Foreskin melanocyte (primary cell): ENCODE measurements at places on chromosomes 2 and 18.

- DNase-seq: no peak
Measured at GRCh38 chr18:23400918-23401317, 52.2 kb upstream of the RIOK3 start.

DNA sequence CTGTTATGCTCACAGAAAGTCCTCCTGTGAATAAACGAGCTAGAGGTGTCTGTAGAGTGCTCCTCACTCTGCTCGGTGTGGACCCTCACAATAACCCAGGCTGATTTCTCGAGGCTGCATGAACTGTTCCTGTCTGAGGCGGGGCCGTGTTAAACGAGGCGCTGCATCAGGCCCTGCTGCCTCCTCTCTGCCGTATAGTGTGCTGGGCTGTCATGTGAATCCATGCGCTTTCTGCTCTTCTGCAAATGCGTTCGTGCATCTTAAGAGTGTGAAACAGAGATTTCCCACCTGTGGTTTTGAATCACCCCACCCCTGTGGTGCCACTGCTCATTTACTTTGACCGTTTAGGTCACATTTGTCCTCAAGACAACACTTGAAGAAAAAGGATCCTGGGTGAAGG, 26.2 kb downstream of the TRAF3IP1 start:
- no peak for DNase-seq

DNA sequence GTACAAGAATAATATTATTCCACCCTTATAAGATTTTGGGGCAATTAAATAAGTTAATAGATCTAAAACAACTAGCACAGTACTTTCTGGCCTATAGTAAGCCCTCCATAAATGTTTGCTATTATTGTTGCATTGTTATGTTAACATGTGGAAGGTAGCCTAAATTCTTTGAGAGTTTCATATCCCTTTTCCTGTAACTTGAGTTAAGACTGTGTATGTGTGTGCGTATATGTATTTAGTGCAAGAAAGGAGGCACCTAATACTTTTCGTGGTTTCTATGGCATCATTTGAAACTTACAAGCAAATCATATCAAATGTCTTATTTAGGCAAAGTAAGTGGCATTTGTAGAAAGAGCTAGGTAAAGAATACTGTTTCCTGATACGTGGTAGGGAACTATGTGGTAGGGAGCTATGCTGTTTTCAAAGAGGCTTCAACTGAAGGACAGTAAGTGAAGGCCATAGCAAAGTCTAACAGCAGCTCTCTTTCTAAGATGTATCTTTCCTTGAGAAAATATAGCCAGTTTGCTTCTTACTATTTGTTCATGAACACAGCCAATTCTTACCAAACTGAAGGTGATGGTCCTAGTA, 36.8 kb upstream of the C2orf74 start:
- no peak for DNase-seq

- DNase-seq: no peak
Measured at GRCh38 chr18:57287766-57288165, 64.6 kb upstream of the ST8SIA3 start.

DNA sequence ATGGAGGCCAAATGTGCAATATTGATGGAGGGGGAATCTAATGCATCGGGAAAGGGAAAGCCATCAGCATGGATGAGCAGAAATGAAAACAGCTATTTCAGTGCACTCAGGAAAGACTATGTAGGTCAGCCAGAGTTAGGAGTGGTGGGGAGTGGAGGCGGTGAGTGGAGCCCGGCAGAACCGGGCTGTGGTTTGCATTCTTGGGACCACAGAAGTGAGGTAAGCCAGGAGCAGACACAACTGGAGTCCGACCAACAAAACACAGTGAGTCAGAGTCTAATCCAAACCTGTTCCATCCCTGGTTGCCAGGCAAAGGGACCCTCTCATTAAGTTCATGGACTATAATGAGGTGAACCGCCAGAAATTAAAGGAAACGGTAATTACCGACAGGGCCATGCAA, 61.1 kb upstream of the RAB12 start:
- no peak for DNase-seq

DNA sequence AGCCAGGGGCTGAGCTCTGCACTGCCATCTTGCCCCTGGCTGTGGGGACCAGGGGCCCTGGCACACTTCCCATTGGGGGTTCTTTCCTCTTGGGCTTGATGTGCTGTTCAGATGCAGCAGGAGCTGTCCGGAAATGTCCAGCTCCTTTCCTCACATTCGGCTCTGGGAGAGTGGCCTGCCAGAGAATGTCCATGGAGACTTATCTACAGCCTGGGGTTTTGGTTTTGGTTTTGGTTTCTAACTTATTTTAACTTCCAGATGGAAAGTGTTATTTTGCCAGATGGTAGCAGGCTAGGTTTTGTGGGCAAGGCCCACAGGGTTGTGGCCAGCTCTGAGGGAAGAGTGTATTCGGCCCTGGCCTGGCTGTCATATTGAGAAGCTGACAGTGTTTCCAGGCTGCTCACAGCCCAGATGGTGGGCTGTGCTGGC, 177.3 kb downstream of the ANKRD30B start:
- no peak for DNase-seq

DNA sequence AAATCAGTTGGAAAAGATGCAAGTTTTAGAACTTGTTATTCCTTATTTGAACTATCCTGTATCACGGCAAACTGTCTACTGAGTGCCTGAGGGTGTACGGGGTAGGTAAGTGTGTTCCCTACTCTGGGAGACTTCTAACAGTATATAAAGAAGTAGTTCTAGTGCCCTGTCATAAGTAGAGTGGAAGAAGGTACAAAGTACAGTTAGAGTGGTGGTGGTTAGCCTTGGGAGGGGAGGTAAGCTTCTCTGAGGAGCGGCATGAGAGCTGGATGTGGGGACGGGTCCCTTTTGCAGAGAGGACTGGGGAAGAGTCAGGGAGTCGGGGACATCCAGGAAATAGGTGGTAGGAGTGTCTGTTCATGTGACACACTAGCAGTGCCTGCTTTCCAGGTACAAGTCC, 48.5 kb downstream of the DGKD start:
- no peak for DNase-seq

- DNase-seq: no peak
Measured at GRCh38 chr2:45255563-45255962, 246.3 kb upstream of the SIX2 start.

GRCh38 chr2:25817630-25818029, 60.7 kb downstream of the ASXL2 start:
- DNase-seq: no peak

DNA sequence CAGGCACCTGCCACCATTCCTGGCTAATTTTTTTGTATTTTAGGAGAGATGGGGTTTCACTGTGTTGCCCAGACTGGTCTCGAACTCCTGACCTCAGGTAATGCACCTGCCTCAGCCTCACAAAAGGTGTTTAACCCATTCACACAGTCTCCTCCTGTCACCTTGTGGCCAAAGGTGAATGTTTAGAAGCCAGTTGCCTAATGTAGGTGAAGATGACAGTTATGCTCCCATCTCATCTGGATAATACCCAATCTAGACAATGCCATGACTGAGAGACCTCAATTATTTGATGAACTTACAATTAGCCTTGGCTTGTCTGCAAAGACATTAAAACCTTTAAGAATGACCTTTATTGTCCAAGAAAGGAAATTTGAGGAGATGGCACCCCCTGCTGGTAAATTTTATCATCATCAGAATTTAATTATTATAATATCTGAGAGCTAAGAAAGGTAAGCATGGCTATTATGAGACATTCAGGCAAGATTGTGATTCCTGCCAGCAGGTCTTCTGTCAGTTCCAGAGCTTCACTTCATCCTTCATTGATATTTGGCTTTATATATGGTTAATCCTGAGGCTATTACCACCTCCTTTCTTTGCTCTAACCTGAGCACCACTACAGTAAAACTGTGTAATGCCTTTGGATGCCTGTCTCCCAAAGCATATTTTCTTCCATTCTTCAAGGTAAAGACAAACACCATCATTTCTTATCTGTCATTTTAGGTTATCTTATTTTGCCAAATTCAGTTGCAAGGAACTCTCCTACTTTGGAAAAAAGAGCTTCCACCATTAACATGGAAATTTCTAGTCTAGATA, 117.6 kb downstream of the FAM124B start:
- peak; percentile 52 for DNase-seq

DNA sequence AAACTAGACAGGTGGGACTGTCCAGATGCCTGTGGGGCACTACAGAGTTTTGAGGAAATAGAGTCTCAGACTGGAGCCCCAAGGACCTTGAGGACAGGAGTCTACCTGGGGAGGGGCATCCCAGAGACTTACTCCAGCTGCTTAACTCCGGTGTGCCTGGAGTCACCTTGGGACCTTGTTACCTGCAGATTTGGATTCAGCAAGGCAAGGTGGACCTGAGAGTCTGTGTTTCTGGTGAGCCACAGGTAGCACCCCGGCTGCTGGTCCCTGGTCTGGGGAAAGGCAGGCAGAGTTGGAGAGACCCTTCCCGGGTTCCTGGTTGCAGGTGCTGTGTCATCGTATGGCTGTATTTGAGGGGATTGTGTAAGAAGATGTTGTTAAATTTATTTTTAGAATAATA, 102.4 kb downstream of the AGAP1 start:
- DNase-seq: no peak

DNA sequence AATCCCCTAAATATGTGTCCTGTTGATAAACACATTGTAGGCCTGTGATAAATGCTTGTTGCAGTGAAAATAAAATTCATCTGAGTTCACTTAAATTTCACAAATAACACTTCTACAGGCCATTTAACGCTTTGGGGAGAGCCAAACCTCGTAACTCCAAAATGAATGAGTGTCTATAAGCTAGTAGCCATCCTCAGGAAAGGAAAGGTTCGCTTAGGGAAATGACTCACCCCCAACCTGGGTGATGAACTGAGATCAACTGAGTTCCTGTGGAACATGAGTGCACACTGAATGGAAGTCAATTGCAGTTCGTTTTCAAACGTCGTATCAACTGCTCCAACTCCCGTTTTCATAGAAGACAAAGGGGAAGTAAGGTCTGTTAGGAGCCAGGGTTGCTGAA, 527.6 kb upstream of the ID2 start:
- DNase-seq: no peak

- no peak for DNase-seq
Measured at GRCh38 chr2:72191441-72191840, 43.8 kb upstream of the CYP26B1 start.

DNA sequence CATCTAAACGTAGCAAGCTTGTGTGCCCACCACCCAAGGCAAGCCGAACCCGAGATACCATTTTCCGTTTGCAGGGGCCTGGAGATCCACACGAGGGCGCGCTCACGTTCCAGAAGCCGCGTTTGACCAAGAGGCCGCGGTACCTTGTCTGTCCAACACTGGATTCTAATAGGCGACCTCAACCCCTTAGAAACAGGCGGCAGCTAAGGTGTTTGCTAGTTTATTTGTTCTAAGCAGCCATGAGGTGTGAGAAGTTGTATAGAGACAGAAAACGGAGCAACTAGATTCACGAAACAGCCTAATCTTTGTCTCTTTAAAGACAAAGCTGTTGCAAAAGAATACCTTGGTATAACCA, 4.2 kb downstream of the HOXD11 start:
- DNase-seq: no peak

DNA sequence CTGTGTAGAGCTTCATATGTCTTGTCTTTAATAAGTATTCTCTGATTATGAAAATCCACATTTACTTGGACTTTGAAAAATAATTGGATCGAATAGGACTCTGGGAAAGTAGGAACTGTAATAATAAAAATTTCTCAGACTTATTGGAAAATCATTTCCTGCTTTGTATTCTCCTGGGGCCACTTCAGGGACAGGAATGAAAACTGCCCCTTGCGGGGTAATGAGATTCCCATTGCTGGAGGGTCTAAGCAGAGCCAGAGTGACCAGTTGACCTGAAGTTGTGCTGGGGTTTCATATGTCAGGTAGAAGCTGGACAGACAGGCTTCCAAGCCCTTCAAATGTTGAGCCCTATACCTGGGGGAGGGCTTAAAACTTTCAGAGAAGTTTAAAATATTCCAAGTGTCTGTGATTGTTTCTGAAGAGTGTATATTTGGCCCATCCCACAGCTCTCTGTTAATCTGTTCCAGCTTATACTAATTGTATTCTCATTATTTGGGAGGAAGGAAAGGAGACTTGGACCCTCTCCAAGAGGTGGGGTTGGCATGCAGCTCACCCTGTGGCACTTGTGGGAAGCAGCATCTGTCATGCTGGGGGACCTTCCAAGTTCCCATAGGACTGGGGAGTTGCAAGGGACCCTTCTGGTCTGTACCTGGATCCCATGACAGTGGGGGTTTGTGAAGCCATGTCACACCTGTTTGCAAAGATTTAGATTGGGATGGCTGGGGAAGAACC, 268.7 kb upstream of the ATP5MC3 start:
- no peak for DNase-seq

- no peak for DNase-seq
Measured at GRCh38 chr2:121017396-121017795, 267.6 kb downstream of the TFCP2L1 start.

DNA sequence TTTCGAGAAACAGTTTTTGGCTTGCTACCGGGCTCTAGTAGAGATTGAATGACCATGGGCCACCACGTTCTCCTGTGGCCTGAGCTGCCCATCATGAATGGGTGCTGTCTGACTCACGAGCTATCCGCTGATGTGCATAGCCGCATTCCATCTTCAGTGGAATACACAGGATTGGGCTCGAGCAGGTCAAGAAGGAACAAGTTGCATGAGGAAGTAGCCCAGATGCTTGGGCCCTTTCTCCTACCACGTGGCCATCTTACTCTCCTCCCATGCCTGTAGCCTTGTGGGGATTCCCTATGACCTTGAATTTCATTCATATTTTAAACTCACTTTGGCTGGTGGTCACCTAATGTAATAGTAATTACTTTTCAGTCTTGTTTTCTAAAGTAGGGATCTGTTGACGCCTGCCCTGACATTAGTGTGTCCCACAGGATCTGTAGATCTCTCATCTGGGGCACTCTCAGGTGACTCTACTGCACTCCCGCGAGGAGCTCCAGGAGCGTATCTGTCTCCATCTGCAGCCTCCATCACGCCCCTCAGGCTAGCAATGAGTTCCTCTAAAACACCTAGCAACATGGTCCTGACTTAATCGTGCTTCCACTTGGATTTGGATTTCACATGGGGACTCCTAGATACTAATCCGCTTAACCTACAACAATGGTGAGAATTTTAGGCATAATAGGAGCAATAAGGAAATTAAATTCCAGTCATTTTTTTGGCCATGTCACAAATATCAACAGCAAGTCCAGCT, 67.8 kb downstream of the PSMG2 start:
- DNase-seq: no peak

- DNase-seq: peak; percentile 49
Measured at GRCh38 chr2:202178346-202178958, 59.9 kb downstream of the SUMO1 start.

GRCh38 chr18:3224223-3224622, 4.5 kb upstream of the MYOM1 start:
- no peak for DNase-seq
